ENCODE measurements at places on chromosomes 7 and 10. TPM values are rescaled to one million over a fixed set of nuclear protein-coding genes. Genes with fewer than 3 reads are reported as not detected.

The AKR1D1 gene
- not detected for total RNA-seq

The MBL2 gene
- not detected for total RNA-seq

The TMEM196 gene
- 1.4 TPM for total RNA-seq

The ADCY1 gene
- total RNA-seq: 0.71 TPM

The CNPY1 gene
- total RNA-seq: not detected

The PDE1C gene
- 13.2 TPM for total RNA-seq

The DPYSL4 gene
- total RNA-seq: 1.9 TPM

The PRKG1 gene
- total RNA-seq: 69.6 TPM

The RSPH10B2 gene
- not detected for total RNA-seq

The OGDHL gene
- 0.82 TPM for total RNA-seq
